ENCODE measurements at places on chromosomes 2 and 18. TPM values are rescaled to one million over a fixed set of nuclear protein-coding genes. Genes with fewer than 3 reads are reported as not detected.

The PREPL gene
- total RNA-seq = 34.3 TPM

DNA sequence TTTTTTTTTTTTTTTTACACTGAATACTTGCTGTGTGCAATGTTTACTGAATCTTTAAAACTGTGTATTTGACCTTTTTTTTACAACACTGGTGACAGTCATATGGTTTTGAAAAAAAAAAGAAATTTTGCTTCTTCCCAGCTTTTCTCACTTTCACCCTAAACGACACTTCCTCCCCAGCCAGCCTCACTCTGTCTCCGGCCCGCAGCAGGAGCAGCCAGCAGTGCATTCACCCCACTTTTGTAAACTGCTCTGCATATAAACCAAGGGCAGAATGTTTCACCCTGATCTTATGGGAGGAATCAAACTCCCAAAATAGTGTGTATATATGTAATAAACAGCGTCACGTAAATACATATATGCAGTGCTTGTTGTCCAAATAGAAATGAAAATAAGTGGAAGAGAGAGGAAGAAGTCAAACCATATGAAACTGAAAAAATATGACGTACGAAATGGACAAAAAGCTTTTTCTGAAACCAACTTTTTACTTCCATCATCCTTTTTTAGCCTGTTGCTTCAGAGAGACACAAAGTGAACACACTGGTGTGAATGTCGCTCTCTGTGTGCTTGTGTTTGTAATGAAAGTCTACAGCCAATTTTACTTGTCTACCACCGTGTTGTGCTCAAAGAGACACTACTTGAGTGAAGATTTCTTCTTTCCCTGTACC is 54.2 kb downstream of the ZCCHC2 start:
- no peak for DNase-seq

The CD8A gene
- not detected for total RNA-seq

DNA sequence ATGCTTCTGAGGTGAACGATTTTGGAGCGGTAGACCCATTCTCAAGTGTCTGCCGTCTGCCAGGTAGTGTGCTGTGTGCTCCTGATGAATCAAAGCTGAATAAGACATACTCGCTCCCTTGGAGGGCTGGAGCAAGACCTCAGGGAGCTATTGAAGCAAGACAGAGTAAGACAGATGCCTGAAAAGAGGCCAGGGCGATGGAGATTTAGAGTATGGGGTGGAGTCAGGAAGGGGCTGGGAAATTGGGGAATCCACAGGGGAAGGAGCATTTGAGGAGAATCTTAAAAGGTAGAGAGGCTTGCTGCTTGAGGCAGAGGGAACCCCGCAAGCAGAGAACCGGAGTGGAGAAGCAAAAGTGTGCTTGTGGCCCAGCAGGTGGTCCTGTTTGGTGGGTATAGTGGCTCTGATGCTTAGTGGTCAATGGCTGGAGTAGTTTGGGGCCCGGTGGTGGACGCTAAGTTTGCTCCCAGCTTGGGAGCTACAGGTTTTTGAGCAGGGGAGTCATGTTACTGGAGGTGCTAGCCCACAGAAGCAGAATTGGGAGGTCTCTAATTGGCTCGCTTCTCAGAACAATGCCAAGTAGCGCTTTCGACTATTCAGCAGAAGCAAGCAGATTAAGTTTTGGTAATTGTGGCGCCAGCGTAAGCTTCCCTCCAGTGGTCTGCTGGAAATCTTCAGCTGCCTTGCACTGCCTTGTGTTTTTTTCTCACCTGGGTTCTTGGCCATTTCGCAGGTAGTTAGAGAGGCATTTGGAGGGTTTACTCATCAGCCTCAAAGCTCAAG is 2.0 kb downstream of the CNNM4 start:
- no peak for DNase-seq

DNA sequence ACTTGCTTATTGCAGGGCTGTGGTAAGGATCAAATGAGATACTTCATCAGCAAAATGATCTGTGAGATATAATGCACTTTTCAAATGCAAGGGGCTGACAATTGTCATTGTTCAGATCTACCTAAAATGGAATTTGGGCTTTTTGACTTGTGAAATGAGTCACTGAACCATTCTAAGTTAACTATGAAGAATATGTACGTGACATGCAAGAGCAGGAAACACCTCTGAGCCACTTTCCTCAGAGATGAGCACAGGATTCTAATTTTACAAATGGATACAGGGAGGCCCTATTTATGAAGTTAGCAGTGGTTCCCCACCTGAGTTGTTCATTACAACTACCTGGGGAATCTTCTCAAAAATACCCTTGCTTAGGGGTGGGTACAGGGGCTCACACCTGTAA is 26.7 kb downstream of the CTLA4 start:
- no peak for DNase-seq

DNA sequence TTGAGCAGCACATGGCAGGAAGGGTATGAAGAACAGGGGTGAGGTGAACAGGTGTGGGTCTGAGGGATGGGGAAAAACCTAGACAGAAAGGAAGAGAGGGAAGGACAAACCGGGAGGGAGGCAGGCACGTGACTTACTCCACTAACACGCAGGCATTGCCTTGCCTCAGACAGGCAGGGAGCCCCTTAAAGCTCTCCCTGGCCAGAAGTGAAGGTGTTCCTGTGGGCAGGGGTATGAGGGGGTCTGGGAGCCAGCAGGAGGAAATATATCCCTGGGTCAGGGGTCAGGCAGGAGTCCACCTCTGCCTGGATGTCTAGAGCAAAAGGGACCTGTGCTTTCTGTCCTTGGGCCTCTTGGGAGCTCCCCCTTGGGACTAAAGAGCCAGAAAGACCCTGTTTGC is 135.3 kb upstream of the EPAS1 start:
- no peak for DNase-seq

The CNRIP1 gene
- not detected for total RNA-seq

The SULT1C4 gene
- 1.3 TPM for total RNA-seq

The NETO1 gene
- not detected for total RNA-seq

DNA sequence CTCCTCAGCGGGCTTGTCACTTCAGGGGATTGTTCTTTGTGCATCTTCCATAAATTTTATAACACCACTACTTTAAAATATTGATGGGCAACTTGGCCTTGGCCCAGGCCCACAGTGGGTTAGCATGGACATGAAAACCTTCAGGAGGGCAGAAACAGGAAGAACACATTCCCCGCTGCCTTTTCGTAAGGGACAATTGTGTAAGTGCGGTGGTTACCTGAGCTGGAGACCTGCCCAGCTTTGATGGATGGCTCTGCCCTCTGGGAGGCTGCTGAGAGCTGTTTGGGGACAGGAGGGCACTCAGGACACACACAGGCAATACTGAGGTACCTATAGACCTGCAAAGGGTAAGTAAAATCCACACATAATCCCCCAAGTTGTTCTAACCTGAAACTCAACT is 46.8 kb downstream of the FECH start:
- no peak for DNase-seq

DNA sequence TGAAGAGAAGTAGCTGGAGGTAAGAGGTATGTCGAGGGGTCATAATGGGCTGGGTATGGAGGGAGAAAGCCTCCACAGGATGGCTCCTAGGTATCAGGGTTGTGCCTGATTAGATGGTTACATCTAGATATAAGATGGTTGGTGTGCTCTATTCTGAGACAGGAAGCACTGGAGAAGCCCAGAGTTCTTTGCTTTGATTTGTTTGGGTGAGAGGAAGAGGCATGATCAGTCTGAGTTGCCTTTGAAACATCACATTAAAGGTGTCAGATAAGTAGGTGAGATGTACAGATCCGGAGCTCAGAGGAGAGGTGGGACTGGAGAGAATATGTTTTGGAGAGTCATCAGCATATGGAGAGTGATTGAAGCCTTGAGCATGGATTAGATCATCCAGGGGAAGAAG is 74.1 kb downstream of the KLHL29 start:
- DNase-seq = no peak

DNA sequence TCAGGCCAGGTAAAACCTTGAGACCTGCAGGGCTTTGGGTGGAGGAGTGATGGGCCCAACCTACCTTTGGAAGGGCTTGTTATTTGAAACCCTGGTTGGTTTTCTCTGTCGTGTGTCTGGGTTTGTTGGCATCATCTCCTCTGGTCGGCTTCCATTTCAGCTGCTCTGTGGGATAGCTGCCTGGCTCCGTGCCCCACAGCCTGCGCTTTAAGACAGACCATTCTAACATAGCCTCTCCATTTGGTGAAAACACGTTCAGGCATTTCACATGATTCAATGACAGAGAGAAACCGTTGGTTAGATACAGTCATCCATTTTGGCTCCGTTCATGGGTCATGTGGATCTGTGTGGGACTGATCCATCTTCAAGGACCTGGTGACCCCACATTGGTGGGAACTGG is 37.0 kb upstream of the LYPD6B start:
- DNase-seq = no peak

GRCh38 chr2:29518010-29518409 is 402.8 kb downstream of the CLIP4 start:
- DNase-seq = no peak

DNA sequence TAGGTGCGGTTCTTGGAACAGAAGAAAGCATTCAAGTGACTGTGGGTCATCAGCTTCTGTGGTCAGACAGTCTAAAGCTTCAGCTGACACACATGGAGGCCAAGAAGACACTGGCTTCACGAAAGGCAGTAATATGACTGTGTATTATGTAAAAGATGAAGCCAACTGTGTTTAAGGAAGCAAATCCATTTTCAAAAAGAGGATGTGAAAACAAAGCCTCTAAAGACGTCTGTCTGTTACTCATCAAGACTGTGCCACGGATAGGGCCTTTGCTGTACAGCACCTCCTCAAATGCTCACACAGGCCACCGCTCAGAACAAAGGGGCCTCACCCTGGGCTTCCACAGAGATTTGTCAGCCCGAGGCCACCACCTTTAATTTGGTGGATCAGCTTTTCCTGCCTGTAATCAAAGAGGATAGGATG is 21.1 kb upstream of the TMEM163 start:
- no peak for DNase-seq

DNA sequence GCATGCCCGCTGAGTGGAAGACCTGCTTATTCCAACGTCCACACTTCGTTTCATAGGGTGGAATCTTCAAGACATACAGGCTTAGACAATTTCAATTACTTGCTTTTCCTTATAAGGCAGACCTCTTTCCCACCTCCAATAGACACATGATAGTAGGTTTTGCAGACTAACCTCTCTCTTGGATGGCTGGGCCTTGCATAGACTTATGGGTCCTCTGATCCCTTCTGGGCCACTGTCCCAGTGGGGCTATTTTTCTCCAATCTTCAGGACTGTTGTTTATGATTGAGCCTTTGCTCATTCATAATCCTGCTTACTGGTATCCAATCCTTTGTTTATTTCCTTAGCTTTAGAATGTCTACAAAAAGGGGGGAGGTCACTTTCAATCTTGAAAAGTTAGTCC is 138.9 kb downstream of the FAM210A start:
- no peak for DNase-seq

The ACVR1C gene
- 0.59 TPM for total RNA-seq

The WDFY1 gene
- total RNA-seq = 92.1 TPM

GRCh38 chr18:13183359-13183758 is 35.2 kb upstream of the LDLRAD4 start:
- DNase-seq = no peak

The TXNDC9 gene
- total RNA-seq = 149 TPM

The ACOXL gene
- not detected for total RNA-seq

GRCh38 chr2:165203689-165204559 is at the start of gene SCN3A:
Gene SCN3A, minus strand, starts transcription at chr2:165204050. Its CDS starts 27,656 bp downstream, at chr2:165176394.
- peak; percentile 54 for DNase-seq

The CD8B gene
- total RNA-seq = not detected

DNA sequence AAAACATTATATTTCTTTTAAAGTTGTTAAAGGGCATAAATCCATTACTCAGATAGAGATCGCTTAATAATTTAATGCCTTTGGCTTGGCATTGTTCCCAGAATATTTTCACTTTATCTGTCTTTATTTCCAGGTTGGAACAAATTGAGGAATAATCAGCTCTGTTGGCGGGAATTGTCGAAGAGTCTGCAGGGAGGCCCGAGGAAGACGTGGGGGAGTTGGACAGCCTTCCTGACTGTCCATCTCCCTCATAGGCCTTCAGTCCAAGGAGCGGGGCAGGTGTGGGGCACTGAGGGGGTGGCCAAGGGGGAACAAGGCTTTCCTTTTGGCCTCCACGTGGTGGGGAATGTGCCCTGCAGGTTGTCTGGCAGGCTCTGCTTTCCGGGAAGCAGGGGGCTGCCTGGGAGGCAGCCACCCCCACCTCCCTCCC is 179.6 kb downstream of the ZBTB7C start:
- DNase-seq = no peak

Data from HepG2 (cell line).